RPMI7951 (cell line): ENCODE measurements at places on chromosomes 3 and 15.

DNA sequence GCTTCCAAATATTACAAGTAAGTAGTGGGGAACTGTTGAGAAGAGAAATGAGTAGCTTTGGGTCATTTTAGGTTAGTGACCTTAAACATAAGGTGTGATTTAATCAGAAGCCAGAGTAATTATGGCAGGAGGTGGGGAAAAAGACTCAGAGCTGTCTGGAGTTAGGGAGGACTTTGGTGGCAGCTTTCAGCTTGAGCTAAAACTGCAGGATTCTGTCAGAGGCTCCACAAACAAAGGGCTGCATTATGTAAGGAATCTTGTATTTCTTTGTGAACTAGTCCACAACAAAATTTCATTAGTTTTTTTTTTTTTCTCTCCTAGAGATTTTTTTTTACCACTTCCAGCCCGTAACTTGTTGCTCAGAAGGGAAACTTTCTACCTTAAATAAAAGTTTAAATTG lies 345.3 kb downstream of the TIGIT start:
- no peak for DNase-seq

DNA sequence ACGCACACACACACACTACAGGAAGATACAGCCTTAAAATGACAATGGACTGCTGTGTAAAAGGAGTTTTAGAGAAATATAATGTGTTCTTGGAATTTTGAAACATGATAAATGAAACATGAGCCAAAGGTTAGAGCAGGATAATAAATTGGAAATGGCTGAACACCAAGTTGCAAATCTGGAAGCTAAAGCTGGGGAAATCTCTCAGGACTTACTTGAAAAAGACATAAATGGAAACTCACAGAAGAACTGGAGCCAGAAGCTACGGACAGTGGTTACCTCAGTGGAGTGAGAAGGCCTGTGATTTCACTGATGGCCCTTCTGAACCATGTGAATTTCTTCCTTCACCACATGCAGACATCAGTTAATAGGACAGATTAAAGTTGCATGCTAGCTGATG lies 37.3 kb upstream of the ATP10A start:
- DNase-seq, result no peak

- no peak for DNase-seq
Measured at GRCh38 chr3:183980403-183980802, 37.3 kb downstream of the ABCC5 start.

- DNase-seq, result no peak
Measured at GRCh38 chr3:6640907-6641306, 220.0 kb upstream of the GRM7 start.

GRCh38 chr15:89429023-89429422 lies 67.4 kb downstream of the RHCG start:
- no peak for DNase-seq

GRCh38 chr3:93936549-93936948 lies 37.1 kb downstream of the PROS1 start:
- DNase-seq, result no peak
